ENCODE measurements at places on chromosomes 2 and 18. TPM values are rescaled to one million over a fixed set of nuclear protein-coding genes. Genes with fewer than 3 reads are reported as not detected.

The TSHZ1 gene
- 1.7 TPM for total RNA-seq

The MC2R gene
- total RNA-seq: not detected

- peak overlapping the region; percentile 58 for H3K27ac ChIP-seq
- H3K4me3 ChIP-seq: peak overlapping the region; percentile 35
- peaks cover 9% of the 10 kb centered on the region for H3K27me3 ChIP-seq
- H3K4me1 ChIP-seq: peaks cover 43% of the 10 kb centered on the region
- no peak for DNase-seq
These were observed 22.2 kb downstream of the GALR1 start for GRCh38 chr18:77271576-77272481.

The ATP8B1 gene
- total RNA-seq: 5.6 TPM

The RNF125 gene
- total RNA-seq: 14.4 TPM

The GTF2A1L gene
- total RNA-seq: not detected

DNA sequence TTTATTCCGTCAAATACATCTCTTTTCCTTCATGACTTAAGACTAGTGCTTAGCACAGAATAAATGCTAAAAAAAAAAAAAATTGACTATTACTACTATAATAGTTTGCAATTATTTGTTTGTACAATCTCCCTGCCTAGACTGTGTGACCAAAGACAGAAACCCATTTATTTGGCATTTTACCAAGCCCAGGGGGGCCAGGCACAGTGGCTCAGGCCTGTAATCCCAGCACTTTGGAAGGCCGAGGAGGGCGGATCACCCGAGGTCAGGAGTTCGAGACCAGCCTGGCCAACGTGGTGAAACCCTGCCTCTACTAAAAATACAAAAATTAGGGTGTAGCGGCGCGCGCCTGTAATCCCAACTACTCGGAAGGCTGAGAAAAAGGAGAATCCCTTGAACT, 1.4 kb downstream of the ASB3 start:
- H3K27me3 ChIP-seq: no peaks in the 10 kb centered on the region
- H3K27ac ChIP-seq: no peak overlapping the region
- H3K36me3 ChIP-seq: 0 out of 2 replicates have a peak, but pooled peaks cover 10% of the 10 kb centered on the region
- H3K4me3 ChIP-seq: peak overlapping the region; percentile 98
